ENCODE measurements at places on chromosomes 2 and 18.

DNA sequence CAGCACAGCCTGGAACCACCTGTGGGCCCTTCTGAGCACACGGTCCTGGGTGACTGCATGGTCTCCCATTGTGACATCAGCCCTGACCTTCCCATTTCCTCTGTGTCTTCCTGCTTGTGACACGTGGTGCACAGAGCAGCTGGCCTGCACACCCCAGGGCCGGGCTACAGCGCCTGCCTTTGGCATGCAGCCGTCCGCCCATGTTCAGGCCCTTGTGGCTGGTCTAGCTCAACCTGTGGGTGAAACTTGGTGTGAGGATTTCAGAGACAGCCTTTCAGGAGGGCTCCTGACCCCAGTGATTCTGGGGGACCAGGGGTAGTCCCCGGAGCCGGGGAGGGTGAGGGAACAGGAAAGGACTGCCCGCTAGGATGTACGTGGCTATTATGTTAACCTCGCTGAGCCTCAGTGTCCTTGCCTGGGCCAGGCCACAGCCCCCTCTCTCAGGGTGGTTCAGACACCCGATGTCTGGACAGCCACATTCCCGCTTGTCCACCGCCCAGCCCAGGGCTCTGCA lies 284.8 kb upstream of the HS6ST1 start:
- no peak for DNase-seq

DNA sequence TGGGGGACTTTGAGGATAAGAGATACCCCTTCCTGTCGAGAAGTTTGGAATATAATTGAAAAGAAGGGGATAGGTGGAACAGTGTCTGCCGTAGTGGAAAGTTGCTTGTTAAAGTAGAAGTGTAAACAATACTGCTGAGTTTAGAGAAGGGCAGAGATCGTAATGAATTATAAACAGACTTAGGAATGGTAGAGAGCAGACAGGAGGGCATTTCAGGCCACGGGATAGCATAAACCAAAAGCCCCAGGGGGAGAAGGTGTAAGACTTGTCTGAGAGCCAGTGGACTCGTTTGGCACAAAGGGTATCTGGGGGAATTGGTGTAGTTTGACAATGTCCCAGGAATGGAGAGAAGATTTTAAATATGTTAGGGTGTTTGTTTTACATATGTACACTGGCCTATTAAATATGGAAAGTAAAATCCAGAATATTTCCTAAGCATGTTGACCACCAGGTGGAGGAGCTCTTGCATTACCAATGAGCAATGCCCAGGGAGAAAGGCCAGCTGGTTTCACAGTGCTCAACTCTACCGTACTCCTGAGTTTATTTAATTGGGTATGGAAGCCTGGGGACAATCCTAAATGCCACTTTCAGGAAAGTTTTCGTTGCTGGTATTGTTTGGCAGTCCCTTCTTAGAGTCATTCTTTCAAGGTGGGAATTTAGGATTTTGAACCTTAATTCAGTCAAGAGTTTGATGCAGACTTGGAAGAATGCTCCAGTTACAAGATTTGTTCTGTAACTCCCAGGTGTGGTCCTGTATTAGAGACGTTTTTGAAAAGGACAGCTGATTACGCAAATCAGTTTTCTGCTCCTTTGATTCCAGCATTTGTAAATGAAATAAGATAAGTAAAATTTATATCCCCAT lies 7.5 kb downstream of the COPS8 start:
- no peak for DNase-seq

- DNase-seq, result no peak
These were observed 65.0 kb downstream of the RAB31 start for GRCh38 chr18:9772847-9773677.

GRCh38 chr2:217402761-217403383 lies 543.0 kb upstream of the TNP1 start:
- DNase-seq, result no peak

DNA sequence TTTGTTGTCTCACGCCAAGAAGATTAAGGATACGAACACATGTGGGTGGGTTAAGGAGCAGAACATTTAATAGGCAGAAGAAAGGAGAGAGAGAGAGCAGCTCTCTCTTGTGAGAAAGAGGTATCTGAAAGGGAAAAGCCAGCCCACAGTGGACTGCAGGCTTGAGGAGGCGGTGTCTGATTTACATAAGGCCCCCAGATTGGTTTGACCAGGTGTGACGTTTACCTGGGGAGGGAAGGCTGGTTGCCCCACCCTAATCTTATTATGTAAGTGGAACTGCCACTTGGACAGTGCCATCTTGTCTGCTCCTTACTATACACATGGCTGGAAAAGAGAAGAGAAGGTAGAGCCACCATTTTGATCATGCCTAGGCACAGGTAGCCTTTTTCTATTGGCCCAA lies 189.2 kb downstream of the NCK2 start:
- no peak for DNase-seq

All from CD4-positive, alpha-beta T cell treated with Interleukin-4 for 4 hours (primary cell).